ENCODE measurements at places on chromosomes 7 and 10.

DNA sequence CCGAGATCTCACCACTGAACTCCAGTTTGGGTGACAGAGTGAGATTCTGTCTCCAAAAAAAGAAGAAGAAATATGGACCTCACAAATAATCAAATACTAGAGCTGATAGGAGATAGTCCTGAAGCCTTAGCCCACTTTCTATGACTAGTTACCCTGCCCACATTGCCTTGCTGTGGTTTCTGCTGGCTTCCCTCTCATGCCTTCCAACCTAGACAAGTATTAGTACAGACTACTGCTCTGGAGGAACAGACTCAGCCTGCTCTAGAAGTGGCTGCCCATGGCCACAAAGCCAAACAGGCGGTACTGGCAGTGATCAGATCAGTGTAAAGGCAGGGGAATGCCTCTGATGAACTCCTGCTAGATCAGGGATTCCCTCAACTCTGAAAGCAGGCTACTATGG, 89.7 kb upstream of the PRKAR2B start:
- no peak for DNase-seq

GRCh38 chr10:37495415-37495814, 362.0 kb downstream of the ZNF248 start:
- DNase-seq, result no peak

DNA sequence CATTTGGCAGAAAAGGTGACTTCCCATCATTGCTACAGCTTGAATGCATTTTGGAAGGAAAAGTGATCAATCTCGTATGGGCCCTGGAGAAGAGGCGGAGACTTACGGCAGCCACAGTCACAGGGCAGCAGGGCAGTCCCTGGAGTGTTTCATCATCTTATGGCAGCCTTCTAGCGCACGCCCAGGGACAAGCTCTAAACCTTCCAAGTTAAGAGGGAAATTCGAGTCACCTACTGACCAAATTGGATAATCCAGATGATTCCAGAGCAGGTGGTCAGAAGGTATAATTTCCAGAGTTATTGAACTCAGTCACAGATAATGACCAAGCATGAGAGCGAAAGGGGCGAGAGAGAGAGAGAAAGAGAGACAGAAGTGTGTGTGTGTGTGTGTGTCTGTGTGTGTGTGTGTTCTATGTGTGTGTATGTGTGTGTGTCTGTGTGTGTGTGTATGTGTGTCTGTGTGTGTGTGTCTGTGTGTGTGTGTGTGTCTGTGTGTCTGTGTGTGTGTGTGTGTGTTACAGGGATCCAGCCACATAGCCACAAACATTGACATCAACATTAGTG, 123.7 kb upstream of the ADAM12 start:
- no peak for DNase-seq

GRCh38 chr7:30815951-30816644, 44.9 kb downstream of the MINDY4 start:
- DNase-seq, result no peak

DNA sequence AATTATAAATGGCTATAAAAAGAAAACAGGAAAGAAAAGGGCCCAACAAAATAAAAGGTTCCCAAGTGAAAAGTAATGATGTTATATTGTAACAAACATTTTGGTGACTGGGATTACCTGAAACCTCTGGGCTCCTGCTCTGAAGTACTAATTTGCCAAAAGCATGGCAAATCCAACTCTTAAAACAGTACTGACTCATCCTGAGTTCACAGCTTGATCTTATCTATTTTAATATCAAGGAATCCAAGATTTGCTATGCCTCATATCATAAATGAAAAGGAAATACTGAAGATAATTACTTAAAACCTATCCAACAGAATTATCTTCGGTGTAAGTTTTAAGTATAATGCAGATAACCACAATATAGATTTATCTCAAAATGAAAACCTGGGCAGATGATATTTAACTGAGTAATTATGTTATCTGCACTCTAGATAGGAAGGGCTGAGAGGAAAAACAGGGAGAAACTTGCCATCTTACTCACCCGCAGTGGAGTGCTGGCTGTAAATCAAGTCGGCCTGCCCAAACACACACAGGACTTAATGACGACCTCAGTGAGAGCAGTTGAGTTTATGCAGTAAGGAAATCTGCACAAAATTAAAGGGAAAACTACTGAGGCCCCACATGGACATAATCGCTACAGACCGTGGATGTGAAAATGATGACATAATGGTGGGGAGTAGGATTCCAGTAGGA, 48.4 kb downstream of the MPP7 start:
- DNase-seq, result no peak

- DNase-seq, result no peak
Measured at GRCh38 chr7:13072014-13072413, 384.6 kb downstream of the ARL4A start.

DNA sequence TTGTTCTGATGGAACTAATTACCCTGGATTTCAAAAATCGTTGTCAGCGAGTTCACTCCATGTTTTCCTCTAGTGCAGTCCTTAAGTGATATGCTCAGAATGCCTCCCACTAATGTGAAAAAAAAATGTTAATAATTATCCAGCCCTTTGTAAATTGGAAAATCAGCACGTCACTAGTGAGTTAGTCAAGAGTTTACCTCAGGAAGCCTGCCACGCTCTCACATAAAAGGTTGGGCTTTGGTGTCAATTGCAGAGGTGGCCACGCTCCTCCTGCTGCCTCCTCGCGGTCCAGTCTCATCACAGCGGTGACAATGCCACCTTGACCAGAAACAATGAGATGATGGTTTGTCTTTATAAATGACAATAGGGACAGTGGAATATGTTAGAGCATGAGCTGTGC, 22.5 kb downstream of the UPP1 start:
- DNase-seq, result no peak

GRCh38 chr7:134995239-134996096, 9.2 kb downstream of the AGBL3 start:
- DNase-seq, result no peak

DNA sequence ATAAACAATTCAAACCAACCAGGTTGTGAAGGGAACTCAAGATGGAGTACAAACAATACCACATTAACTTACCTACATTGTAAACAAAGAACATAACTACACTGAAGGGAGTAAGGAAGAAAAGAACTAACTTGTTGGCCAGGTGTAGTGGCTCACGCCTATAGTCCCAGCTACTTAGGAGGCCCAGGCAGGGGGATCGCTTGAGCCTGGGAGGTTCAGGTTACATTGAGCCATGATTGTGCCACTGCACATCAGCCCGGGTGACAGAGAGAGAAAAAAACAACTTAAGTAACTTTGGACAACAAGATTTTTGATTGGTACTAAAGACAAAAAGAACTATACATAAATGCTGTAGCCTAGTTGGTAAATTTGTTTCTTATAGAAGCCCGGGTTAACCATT, 68.8 kb downstream of the TRIL start:
- DNase-seq, result no peak

- DNase-seq, result no peak
Measured at GRCh38 chr10:91681361-91682276, 48.7 kb upstream of the PPP1R3C start.

- no peak for DNase-seq
Measured at GRCh38 chr10:112217386-112218035, 33.9 kb upstream of the GPAM start.

GRCh38 chr7:89027781-89028180, 232.2 kb upstream of the TEX47 start:
- no peak for DNase-seq

GRCh38 chr7:70569335-70569819, 562.6 kb upstream of the GALNT17 start:
- DNase-seq, result no peak

GRCh38 chr10:36489181-36489580, 636.2 kb upstream of the ANKRD30A start:
- DNase-seq, result no peak

DNA sequence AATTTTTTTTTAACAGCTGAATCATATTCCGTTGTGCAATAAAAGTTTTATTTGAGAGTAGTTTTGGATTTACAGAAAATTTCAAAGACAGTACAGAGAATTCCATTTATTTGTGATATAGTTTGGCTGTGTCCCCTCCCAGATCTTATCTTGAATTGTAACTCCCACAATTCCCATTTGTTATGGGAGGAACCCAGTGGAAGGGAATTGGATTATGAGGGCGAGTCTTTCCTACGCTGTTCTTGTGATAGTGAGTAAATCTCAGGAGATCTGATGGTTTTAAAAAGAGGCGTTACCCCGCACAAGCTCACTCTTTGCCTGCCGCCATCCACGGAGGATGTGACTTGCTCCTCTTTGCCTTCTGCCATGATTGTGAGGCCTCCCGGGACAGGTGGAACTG, 228.0 kb upstream of the MAGI2 start:
- DNase-seq, result no peak

All from RWPE2 (cell line).